ENCODE measurements at places on chromosomes 16 and 17. TPM values are rescaled to one million over a fixed set of nuclear protein-coding genes. Genes with fewer than 3 reads are reported as not detected.

The MYH13 gene
- 0.18 TPM for total RNA-seq

The TUBD1 gene
- 22.2 TPM for total RNA-seq

The GCGR gene
- 14.0 TPM for total RNA-seq

The GRB7 gene
- 35.7 TPM for total RNA-seq

The PDE6G gene
- 4.4 TPM for total RNA-seq

The RPH3AL gene
- 46.8 TPM for total RNA-seq

The AHSP gene
- total RNA-seq = 80.2 TPM

The HAP1 gene
- 0.64 TPM for total RNA-seq

The VAT1L gene
- total RNA-seq = 2.5 TPM

The TMEM114 gene
- total RNA-seq = not detected

The CMTM3 gene
- total RNA-seq = 35.4 TPM

The TEKT1 gene
- total RNA-seq = 0.70 TPM

The CDK3 gene
- 7.3 TPM for total RNA-seq

The WRAP53 gene
- total RNA-seq = 8.2 TPM

The CTRB2 gene
- not detected for total RNA-seq

The PRR35 gene
- 9.4 TPM for total RNA-seq

The HBQ1 gene
- total RNA-seq = 6.5 TPM

The CUEDC1 gene
- 22.6 TPM for total RNA-seq

The CSH2 gene
- total RNA-seq = not detected

The CFAP97D1 gene
- not detected for total RNA-seq

The GUCY2D gene
- 0.23 TPM for total RNA-seq

The TNFRSF17 gene
- not detected for total RNA-seq

The FKBP10 gene
- 113 TPM for total RNA-seq

The GNG13 gene
- total RNA-seq = not detected

The LGALS9B gene
- total RNA-seq = not detected

The LLGL2 gene
- 74.6 TPM for total RNA-seq

The MAF gene
- 69.1 TPM for total RNA-seq

The PRSS8 gene
- total RNA-seq = 30.2 TPM

The FGF11 gene
- total RNA-seq = 4.8 TPM

The ARHGDIG gene
- total RNA-seq = 1.6 TPM

The FBXO39 gene
- total RNA-seq = not detected

The ALDH3A1 gene
- 3.6 TPM for total RNA-seq

The MYADML2 gene
- 8.3 TPM for total RNA-seq

The TVP23B gene
- 31.0 TPM for total RNA-seq

The DYNLRB2 gene
- total RNA-seq = 2.3 TPM

The MYH1 gene
- total RNA-seq = 1.5 TPM

The YBX2 gene
- total RNA-seq = 2.0 TPM

The EVPLL gene
- 1.9 TPM for total RNA-seq

The TAC4 gene
- not detected for total RNA-seq

The HEATR9 gene
- total RNA-seq = not detected

The PRRT2 gene
- total RNA-seq = 14.4 TPM

The EVI2A gene
- total RNA-seq = 3.4 TPM

The PIRT gene
- total RNA-seq = not detected

The SEC14L5 gene
- total RNA-seq = 0.82 TPM

The NDUFAF8 gene
- total RNA-seq = 23.3 TPM

The MAP2K6 gene
- 19.9 TPM for total RNA-seq

The GDPD1 gene
- 4.0 TPM for total RNA-seq

The TBC1D3K gene
- total RNA-seq = not detected

The HP gene
- total RNA-seq = 4.3 TPM

The G6PC1 gene
- total RNA-seq = 6.0 TPM

The ARL5C gene
- not detected for total RNA-seq

The CCL17 gene
- 1.1 TPM for total RNA-seq

The NPW gene
- 7.0 TPM for total RNA-seq

The ICAM2 gene
- 49.9 TPM for total RNA-seq

The ZSCAN10 gene
- 0.12 TPM for total RNA-seq

Data from metanephros (tissue), 2 donors.